ENCODE measurements at places on chromosomes 11 and 22.

GRCh38 chr11:43440486-43440885, 81.8 kb downstream of the TTC17 start:
- no peak for DNase-seq

DNA sequence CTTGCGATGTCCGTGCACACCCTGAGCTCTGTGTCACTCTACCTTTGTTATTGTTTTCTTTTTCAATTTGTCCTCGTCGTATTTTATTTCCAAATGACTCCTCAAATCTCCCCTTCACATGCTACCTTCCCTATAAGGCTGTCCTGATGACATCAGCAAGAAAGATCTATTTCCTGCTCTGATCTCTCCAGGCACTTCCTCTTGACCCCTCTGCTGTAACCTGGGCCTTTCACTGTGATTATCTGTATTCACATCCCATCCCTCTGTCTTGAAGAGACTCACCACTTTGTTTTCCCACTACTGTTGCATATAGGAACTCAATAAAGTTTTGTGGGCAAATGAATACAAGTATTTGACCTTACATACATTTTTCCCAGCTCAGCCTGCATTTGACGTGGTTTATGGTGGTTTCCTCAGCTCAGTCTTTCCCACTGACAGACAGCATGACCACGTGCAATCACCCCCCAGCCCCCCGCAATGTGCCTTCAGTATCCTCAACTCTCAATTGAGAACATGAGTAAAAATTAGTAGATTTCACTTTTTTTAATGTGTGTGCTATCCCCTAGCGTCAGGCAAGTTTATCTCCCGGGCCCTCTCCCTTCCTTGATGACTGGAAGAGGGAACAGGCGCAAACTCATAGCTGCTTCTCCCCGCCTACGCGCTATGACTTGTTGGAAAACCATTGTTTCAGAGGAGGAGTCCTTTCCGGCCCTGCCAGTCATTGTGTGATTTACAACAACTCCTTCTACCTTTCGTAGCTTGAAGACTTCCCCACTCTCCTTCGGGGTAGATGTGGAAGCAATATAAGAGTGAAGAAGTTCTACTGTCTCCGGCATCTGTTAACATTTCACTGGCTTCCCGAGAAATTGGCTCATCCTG, 498.5 kb downstream of the NTM start:
- no peak for DNase-seq

DNA sequence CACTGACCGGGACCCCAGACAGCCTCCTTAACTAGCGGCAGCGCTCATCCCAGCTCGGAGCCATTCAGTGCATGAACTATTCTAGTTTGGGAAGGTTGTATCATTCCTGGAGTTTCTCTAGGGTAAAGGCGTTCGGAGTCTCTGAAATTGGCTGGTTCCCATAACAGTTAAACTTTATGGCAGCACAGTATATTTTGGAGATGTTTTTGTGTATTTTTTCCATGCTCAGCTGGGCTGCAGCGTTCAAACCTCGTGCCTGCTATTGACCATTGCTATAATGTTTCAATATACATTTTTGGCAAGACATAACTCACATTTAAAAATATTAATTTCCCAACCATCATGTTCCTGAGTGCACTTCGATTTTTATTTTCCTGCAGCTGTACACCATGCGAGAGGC, 169.7 kb downstream of the ST3GAL4 start:
- no peak for DNase-seq

DNA sequence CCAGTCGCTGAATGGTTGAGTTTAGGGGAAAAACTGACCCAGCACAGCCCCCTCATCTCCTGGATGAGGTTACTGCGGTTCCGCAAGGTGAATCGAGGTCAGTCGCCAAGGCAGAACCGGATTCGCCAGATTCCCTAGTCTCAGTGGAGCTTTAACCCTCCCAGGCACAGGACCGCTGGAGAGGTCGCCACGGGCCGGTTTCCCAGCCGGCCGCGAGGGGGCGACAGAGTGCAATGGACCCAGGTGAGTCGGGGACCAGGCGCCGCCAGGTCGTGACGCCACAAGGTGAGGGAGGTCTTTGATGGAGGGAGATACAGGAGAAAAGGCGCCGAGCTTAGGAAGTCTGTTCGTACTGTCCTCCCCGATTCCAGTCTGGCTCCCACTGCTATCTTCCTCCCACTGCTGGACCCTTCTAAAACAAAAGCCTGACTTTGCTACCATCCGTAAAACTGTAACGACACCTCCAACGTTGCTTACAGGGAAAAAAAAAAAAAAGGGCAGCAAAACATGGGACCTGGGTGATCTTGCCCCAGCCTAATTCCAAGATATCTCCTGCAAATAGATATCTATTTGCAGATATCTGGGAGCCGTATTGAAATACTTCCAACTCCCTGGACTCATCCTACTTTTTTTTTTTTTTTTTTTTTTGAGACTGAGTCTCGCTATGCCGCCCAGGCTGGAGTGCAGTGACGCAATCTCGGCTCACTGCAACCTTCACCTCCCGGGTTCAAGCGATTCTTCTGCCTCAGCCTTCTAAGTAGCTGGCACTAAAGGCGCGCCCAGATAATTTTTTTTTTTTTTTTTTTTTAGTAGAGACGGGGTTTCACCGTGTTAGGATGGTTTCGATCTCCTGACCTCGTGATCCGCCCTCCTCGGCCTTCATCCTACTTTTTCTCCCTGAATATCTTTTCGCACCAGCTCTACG, 1.4 kb upstream of the GGA1 start:
- peak; percentile 76 for DNase-seq

DNA sequence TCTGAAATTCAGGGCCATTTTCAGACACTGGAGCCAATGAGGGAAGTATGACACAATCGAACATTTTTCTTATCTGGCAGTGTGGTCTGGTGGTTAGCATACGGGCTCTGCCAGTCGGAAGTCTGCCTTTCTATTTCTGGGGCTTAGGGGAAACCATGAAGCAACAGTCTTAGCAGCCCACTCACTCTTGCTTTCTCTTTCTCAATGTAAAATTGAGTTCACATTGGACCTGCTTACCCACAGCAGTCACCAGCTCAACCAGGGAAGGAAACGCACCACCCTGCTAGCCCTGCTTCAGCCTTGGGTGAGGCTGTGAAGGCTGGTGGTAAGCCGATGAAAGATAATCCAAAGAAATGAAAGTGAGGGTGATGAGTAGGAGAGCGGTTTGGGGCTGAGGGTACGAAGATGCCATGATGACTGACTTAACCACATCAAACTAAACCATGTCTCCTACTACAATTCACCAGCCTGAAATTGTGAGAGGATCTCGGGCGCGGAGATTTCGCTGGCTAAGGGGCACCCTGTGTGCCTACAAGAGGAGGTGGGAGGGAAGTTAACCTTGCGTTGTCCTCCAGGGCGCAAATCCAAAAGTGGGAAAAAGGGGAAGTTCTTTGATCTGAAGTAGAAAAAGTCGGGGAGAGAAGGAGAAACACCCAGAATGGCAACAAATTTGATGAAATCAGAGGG, 2.0 kb upstream of the LMO2 start:
- DNase-seq = peak; percentile 96

- peak; percentile 65 for DNase-seq
Observed at GRCh38 chr22:37930270-37930951, 23.0 kb downstream of the C22orf23 start.

DNA sequence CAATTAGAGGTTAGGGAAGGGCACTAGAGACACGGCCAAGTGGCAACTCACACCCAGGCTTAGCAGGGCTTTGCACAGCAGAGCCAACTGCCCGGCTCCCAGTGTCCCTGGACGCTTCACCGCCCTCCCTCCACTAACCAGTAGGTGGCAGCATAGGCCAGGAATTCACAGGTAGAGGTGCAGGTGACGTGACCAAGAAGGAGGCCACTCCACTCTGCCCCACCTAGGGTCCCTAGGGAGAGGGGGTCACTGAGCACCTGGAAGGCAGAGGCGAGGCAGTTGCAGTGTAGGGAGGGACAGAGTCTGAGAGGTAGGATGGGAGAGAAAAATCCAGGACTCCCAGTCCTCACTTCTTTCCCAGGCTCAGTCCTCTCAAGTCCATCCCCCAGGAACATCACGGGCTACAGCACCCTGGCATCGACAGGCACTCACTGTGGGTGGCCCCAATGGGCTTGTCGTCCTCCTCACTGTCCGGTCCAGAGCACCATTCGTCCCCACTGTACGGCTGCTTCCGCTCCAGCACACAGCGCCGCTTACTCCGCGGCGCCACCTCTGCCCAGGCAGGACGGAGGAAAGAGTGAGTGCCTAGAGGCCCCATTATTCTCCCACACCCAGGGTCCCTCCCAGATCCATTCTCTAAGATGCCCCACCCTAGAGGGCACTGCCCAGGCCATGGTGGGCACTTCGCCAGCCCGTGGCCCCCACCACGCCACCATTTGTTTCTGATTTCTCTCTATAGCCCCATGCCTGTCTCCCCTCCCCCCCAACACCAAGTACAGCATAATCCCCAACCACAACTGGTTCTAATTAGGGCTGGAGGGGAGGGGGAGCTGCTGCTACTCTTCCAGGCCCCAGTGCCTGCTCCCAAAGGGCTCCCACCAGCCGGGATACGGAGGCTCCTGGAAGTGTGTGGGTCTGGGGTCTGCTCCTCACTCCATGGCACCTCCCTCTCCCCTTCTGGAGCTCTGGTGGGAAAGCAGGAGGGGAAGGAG, 18.4 kb downstream of the BCL9L start:
- peak; percentile 90 for DNase-seq

DNA sequence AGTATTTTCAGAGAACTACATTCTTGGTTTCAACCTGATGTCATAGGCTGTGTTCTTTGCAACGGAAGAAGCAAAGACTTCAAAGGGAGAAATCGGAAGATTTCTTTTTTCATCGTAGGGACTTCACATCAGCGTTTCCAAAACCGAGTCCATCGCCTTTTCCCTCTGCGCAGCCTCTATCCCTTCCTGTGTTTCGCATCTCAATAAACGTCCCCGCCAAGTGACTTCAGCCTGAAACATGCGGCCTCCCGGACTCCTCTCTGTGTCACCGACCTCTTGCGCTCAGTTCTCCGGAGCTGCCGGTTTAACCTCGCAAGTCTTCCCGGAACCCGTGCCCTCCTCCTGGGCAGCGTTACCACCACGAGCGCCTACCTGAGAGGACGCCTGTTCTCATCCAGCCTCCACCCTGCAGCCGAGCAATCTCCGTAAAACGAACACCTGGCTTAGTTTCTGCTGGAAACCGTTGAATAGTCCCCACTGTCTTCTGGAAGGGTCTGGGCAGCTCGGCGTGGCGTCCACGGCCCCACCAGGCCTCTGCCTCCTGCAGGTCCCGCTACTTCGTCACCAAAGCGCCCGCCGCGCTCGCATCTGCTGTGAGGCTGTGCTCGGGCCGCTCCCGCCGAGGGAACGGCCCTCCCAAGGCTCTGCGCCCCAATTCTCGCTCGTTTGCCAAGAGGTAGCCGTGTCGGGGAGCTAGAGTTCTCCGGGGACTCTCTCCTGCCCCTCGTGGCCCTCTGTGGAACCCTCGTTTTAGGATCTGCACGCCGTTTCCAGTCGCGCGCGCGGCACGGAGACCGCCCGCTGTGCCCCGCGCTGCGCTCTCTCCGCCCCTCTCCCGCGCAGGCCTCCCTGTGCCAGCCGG, at the start of gene GLB1L3:
GLB1L3 (plus strand) TSS at position 846 of the 862 bp plus-strand sequence. CDS start 362 bp downstream, outside the sequence.
- DNase-seq = peak; percentile 77

DNA sequence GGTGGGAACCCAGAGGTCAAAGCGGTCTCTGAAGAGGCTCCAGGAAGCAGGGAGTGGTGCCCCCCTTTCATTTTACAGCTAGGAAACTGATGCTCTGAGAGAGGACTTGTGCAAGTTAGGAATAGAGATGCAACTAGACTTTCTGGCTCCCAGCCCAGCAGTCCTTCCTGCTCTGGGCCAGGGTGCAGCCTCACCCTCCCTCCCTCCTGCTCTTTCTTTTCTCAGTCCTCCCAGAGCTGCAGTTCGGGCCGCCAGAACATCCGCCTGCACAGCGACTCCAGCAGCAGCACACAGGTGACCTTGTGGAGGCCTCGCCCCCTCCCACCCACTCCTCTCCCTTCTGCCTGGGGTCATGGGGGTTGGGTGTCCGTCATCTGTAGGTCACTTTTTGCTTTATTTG, 51.5 kb downstream of the LHFPL7 start:
- no peak for DNase-seq

DNA sequence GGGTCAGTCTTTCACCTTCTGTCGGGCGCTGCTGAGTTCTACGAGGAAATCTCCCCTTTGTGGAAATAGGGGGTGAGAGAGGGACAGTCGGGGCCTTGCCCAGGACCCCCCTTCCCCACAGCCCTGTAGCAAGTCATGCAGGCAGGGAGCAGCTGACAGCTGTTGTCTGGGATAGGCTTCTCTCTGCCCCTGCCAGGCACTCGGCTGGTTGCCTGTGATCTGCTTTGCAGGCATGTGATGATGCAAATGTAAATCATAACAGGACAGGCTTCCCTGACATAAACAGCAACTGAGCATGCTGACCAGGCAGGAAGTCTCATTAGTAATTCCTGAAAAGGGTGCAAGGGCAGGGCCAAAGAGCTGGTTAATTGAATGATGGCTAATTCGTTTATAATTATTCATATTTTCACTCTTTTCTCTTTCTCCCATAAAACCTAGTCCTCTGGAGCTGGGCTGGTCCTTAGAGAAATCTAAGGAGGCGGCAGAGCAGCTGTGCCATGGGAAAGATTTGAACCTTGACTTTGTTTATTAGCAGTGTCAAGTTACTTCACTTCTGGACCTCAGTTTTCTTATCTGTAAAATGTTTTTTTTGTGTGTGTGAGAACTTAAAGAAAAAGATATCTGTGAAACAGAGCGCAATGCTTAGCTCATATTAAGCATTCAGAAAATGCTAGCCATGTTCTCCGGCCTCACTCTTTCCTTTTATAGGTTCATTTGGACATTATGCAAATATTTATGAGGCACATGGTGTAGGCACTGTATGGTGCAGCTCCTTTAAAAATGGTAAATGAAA, 129.7 kb downstream of the LDLRAD3 start:
- DNase-seq = peak; percentile 53

- DNase-seq = no peak
Observed at GRCh38 chr11:28542561-28542960, 434.4 kb downstream of the METTL15 start.

GRCh38 chr11:10490398-10491241, 35.6 kb downstream of the AMPD3 start:
- DNase-seq = no peak

DNA sequence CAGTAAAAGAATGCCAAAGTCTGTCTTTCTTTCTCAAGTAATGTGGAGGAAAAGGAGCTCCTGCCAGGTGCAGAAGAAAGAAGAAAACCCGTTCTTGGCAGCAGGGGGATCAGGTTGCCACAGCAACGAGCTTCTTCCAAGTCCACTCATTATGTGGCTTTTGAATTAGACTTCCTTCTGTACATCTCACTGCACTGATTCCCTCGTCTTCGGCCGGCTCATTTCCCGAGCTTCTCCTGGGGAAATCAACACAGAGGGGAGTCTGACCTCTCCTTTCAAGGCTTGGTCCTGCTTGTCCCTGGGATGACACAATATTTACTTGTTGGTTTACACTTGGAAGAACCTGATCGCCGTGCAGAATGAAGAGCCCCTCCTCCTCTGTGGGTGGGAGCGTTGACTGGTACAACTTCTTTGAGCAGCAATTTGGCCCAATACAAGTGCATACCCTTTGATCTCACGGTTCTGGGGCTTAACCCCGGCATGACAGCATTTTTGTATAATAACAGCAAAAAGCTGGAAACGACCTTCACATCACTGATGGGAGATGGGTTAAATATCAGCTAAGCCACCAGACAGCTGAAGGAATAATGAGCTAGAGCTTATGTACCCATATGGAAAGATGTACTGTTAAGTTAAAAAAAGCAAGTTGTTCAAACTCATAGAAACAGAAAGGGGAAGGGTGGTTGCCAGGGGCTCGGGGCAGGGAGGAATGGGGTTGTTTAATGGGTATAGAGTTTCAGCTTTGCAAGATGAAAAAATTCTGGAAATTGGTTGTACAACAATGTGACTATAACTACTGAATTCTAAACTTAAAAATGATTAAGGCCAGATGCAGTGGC, 35.4 kb downstream of the MCHR1 start:
- no peak for DNase-seq

Data from hematopoietic multipotent progenitor cell treated with erythropoietin and hydrocortisone succinate and interleukin-3 and kit ligand, for 6 days (in vitro differentiated cells).